ENCODE measurements at places on chromosomes 6 and 20.
A peak's percentile ranks its signal among the peaks of the same experiment; 100 is the strongest.

DNA sequence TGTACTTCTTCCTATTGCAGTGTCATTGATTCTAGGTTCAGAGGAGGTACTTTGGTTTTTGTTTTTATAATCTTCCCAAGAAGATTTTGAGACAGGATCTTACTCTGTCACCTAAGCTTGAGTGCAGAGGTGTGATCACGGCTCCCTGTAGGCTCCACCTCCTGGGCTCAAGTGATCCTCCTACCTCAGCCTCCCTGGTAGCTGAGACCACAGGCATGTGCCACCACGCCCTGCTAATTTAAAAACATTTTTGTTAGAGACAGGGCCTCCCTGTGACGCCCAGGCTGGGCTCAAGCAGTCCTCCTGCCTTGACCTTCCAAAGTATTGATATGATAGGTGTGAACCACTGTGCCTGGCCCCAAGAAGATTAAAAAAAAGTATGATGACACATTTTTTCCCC is 3.4 kb upstream of the SLC17A5 start:
- no peak for DNase-seq

DNA sequence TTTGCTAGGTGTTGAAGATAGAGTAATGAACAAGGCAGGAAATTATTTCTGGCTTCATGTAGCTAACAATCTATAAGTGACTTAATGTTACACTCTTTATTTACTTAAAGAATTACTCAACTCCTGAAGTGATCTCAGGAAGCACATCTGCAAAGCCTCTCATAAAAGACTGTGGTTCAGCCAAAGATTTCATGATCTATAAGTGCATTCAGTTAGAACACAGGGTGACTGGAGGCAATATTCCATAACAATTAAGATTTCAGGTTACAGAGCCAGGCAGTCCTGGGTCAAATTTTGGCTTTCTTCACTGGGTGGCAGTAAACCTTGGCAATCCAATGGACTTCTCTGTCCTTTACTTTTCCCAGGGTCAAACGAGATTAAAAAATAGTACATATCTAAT is 204.0 kb downstream of the TPBG start:
- DNase-seq = no peak

GRCh38 chr6:44569931-44570385 is 182.5 kb downstream of the CDC5L start:
- DNase-seq = peak; percentile 69

GRCh38 chr6:3867641-3868502 is 18.7 kb downstream of the FAM50B start:
- DNase-seq = no peak

- no peak for DNase-seq
Measured at GRCh38 chr6:155196911-155197310, 66.9 kb upstream of the CLDN20 start.

Measured in substantia nigra (tissue), 51 donors.